ENCODE measurements at places on chromosomes 2 and 18.

GRCh38 chr2:38778687-38779082 lies 675 bp downstream of the GEMIN6 start:
- no peak for DNase-seq
- peaks cover 17% of the 10 kb centered on the region for H3K36me3 ChIP-seq
- no peaks in the 10 kb centered on the region for H3K4me1 ChIP-seq
- H3K27me3 ChIP-seq, result no peaks in the 10 kb centered on the region

GRCh38 chr18:8329186-8329771 lies 280.0 kb upstream of the RAB12 start:
- no peak overlapping the region for H3K4me3 ChIP-seq
- DNase-seq, result no peak
- H3K4me1 ChIP-seq, result no peaks in the 10 kb centered on the region
- no peaks in the 10 kb centered on the region for H3K36me3 ChIP-seq
- H3K27ac ChIP-seq, result no peak overlapping the region

DNA sequence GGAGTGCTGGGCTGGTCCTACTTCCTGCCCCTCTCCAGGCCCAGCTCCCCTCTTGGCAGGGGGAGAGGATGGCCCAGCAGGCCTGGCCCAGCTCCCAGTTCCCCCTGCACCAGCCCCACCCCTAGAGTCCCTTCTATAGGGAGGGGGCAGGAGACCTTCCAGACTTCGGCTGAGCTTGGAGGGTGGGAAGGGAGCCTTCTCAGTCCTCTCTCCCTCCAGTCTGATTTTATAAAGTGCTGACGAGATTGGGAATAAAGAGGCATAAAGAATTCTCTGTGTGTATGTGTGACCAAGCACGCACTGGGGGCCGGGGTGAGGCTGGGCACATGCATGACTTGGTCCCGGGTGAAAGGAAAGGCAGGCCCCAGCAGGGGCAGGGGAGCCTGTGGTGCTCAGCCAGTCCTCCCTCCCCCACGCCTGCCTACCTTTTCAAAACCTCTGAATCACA lies 5.1 kb downstream of the CHPF start:
- H3K27ac ChIP-seq, result peak overlapping the region; percentile 12
- H3K27me3 ChIP-seq, result no peaks in the 10 kb centered on the region
- H3K4me1 ChIP-seq, result no peaks in the 10 kb centered on the region
- no peak for DNase-seq
- H3K36me3 ChIP-seq, result peaks cover 30% of the 10 kb centered on the region
- no peak overlapping the region for H3K4me3 ChIP-seq

GRCh38 chr18:24160086-24160485 lies 21.2 kb downstream of the CABYR start:
- H3K4me1 ChIP-seq, result no peaks in the 10 kb centered on the region
- no peaks in the 10 kb centered on the region for H3K27me3 ChIP-seq

GRCh38 chr18:58234359-58234741 lies 190.3 kb downstream of the NEDD4L start:
- no peaks in the 10 kb centered on the region for H3K4me1 ChIP-seq
- H3K27ac ChIP-seq, result no peak overlapping the region
- no peaks in the 10 kb centered on the region for H3K36me3 ChIP-seq
- H3K4me3 ChIP-seq, result no peak overlapping the region
- DNase-seq, result no peak
